EH (cell line): ENCODE measurements at places on chromosomes 3 and 15.
A peak's percentile ranks its signal among the peaks of the same experiment; 100 is the strongest.

- no peak for DNase-seq
These were observed 330.3 kb downstream of the FGF12 start for GRCh38 chr3:192397012-192397411.

DNA sequence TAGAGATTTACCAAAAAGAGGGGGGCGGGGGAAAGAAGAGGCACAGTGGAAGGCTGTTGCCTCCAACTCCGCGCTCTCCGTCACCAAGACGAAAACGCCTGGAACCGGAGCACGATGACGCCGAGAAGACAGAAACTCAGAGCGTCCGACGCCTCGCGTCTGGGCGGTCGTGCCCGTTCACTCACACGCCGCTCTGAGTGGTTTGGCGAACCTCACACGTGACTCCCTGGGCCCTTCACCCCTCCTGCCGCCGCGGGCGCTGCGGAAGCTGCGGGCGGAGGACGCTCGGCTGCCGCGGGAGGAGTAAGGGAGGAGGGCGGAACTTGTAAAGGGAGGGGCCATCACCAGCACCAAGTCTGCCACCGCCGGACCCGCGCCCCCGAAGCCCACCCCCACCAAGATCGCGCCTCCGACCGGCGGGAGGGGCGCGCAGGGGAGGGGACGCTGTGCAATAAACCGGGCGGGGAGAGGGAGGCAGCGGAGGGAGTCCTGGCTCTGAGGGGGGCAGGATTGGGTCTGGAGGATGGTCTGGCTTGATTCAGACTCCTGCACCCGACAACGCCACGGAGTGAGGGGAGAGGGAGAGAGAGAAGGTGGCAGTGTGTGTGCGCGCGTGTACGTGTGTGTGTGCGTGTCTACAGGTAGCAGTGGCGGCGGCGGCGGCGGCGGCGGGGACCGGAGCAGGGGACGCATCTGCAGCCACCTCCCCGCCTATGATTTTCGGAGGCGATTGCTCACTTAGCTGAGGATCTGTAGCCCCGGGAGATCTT, 1.9 kb upstream of the NLGN1 start:
- peak; percentile 95 for DNase-seq

- DNase-seq, result peak; percentile 81
These were observed 45.2 kb downstream of the TYRO3 start for GRCh38 chr15:41603941-41604911.

DNA sequence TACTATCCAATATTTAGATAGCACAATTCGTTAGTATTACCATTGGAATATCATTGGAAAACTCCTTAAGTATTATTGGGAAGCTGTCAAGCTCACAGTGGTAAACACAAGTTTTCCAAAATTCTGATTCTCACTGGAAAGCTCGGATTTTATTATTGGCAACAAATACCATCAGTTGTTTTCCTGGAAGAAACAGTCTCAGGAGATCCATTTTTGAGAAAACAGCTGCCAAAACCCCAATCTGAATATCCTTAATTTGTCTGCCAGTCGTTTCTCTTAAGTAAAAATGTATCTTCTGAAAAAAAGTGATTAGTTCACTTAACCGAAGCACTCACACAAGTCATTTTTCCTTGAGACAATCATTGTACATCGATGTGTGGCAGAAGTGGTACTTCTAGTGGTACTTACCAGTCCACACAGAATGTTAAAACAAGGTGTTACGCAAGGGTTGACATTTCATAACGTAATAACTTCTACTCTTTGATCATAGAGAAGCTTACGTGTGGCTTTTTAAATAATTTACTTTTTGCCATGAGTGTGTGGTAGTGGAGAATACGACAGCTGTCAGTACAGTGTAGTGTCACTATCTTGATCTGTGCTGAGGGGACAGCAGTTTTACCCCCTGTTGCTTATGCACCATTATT, 74.9 kb downstream of the FAM43A start:
- no peak for DNase-seq

DNA sequence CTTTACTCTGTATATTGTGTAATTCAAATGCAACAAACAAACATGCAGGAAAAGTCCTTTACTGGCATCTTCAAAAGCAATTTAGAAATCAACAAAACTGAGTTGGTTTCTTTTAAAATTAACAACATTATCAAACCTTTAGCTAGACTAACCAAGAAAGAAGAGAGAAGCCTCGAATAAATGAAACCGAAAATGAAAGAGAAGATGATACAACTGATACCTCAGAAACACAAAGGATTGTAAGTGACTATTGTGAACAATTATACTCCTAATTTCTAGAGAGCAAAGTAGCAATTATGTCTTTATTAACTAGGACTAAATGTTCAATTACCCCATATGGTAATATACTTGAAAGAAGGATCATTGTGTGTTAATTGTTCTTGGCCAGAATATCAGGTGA, 49.2 kb upstream of the P3H2 start:
- no peak for DNase-seq
